ENCODE measurements at places on chromosomes 13 and 19.

- DNase-seq = peak; percentile 38
- H3K27me3 ChIP-seq = peaks cover 35% of the 10 kb centered on the region
- no peaks in the 10 kb centered on the region for H3K4me1 ChIP-seq
- H3K36me3 ChIP-seq = no peaks in the 10 kb centered on the region
These were observed 32.0 kb upstream of the TUBGCP3 start for GRCh38 chr13:112619730-112620631.

DNA sequence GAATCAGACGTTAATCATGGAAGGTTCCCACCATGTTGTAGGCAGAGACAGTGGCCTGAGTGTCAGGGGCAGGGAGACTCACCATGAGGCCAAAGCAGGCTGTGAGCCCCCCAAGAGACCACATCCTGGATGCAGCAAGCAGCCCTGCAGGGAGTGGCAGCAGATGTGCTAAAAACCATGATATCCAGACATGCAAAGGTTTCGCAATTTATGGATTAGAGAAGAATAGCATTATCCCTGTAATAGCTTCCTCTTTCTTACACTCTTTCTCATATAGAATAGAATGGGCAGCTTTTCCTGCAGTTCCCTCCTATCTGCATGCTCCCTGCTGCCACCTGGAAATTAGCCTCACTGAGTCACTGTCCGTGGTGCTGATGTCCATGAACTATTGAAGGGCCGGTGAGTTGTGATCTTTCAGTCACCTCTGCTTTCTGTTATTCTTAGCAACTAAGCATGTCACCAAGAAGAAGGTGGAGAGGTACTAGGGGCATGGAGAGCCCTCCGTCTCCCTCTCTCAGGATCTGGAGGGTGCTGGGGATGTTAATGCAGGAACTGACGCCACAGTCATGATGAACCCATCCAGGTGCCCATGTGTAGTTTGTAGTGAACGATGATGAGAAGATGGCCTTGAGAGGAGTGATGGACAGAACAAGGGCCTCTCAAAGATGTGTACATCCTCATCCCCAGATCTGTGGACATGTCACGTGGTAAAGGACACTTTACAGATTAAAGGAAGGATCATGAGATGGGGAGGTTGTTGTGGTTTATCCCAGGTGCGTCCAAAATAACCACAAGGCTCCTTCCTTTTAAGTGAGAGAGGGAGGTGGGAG, 9.9 kb downstream of the CEACAM4 start:
- no peaks in the 10 kb centered on the region for H3K4me1 ChIP-seq
- DNase-seq = no peak
- peaks cover 79% of the 10 kb centered on the region for H3K27me3 ChIP-seq
- no peaks in the 10 kb centered on the region for H3K36me3 ChIP-seq
- H3K4me3 ChIP-seq = no peak overlapping the region

DNA sequence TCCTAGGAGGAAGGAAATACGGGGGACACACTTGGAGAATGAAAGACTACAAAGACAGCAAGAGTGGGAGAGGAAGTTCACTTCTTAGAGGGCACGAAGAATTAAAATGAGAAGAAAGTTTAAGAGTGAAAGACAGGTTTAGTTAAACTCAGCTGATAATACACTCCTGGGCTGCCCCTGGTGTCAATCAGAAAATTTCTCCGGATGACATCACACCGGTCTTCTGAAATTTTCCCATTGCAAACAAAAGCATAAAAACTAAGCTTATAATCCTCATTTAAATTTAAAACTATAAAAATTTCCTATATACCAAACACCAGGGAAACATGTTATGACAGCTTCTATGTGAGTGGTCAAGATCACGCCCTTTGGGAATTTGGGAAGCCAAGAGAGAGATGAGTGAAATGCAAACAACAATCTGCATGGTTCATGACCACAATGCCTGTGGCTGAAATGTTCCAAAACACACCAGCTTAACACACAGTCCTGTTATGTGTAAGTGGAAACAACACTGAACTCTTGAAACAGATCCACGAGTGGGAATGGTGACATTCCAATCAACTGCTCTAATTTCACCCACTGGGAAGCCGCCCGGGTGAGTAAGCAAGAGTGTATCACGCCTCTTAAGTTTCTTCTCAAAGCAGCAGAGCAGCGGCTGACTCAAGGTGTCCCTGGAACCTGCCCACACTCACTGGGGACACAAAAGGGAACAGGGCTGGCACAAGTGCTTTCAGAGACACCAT, 49.0 kb downstream of the BRD4 start:
- no peak overlapping the region for H3K4me3 ChIP-seq
- H3K27me3 ChIP-seq = no peaks in the 10 kb centered on the region
- peaks cover 100% of the 10 kb centered on the region for H3K4me1 ChIP-seq
- H3K27ac ChIP-seq = peak overlapping the region; percentile 86

GRCh38 chr19:10888421-10888866, 17.1 kb downstream of the CARM1 start:
- H3K4me1 ChIP-seq = peaks cover 57% of the 10 kb centered on the region
- no peak overlapping the region for H3K4me3 ChIP-seq
- H3K27ac ChIP-seq = no peak overlapping the region
- DNase-seq = no peak

- peaks cover 4% of the 10 kb centered on the region for H3K4me1 ChIP-seq
- H3K36me3 ChIP-seq = no peaks in the 10 kb centered on the region
- no peak for DNase-seq
- H3K4me3 ChIP-seq = no peak overlapping the region
- H3K27ac ChIP-seq = no peak overlapping the region
These were observed 4.9 kb upstream of the CLDN10 start for GRCh38 chr13:95547531-95548167.

- no peak overlapping the region for H3K27ac ChIP-seq
- peaks cover 92% of the 10 kb centered on the region for H3K36me3 ChIP-seq
- H3K4me3 ChIP-seq = no peak overlapping the region
- H3K27me3 ChIP-seq = no peaks in the 10 kb centered on the region
- peaks cover 5% of the 10 kb centered on the region for H3K4me1 ChIP-seq
These were observed 9.6 kb upstream of the RSPH6A start for GRCh38 chr19:45824531-45825262.

DNA sequence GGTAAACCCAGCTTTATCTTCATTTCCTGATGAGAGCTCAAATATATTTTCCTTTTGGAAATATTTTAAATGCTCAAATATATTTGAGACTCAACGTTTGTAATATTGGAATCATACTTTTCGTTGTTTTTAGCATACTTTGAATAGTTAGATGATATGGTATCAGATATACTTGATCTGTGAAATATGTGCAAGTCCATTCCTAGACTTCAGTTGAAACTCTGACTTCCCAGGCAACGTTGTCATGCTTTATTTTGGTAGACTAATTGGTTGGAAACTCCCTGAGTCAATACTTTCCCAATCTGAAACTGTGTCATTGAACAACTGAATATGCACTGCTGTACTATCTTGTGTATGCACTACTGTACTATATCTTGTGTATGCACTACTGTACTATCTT, 378.5 kb downstream of the MYO16 start:
- no peaks in the 10 kb centered on the region for H3K27me3 ChIP-seq
- no peaks in the 10 kb centered on the region for H3K4me1 ChIP-seq
- DNase-seq = no peak
- H3K36me3 ChIP-seq = no peaks in the 10 kb centered on the region

DNA sequence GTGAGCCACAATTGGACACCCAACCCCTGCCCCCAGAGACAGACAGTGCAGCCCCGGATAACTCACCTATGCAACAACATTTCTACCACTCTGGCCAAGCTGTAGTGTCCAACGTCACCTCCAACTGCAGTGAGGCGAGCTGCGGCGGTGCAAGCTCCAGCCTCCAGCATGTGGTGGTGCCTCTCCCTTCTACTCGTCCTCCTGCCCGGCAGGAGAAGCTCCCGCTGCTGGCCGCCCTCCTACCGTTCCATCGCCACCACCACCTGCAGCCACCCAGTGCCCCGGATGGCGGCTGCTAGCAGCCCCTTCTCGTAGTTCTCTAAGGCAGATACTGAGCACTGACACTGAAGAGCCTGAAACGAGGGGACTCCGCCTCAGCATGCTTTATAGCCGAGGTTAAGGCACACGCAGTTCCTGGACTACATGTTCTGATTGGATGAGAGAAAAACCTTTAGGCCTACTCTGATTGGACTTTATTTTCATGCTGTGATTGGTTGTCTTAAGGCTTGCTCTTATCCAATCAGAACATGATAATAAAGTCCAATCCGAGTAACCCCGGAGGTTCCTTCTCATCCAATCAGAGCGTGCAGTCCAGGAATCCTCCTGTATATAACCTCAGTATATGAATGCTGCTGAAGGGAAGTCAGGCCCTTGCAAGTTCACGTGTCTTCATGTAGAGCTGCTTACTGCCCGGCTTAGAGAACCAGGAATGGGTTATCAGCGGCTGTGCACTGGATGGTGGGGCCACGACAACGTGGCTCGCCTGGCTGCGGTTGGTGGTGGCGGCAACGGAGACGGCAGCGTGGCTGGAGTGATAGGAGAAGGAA, 63.5 kb downstream of the TUBA3C start:
- DNase-seq = no peak
- H3K36me3 ChIP-seq = no peaks in the 10 kb centered on the region
- no peak overlapping the region for H3K4me3 ChIP-seq
- H3K27ac ChIP-seq = no peak overlapping the region

DNA sequence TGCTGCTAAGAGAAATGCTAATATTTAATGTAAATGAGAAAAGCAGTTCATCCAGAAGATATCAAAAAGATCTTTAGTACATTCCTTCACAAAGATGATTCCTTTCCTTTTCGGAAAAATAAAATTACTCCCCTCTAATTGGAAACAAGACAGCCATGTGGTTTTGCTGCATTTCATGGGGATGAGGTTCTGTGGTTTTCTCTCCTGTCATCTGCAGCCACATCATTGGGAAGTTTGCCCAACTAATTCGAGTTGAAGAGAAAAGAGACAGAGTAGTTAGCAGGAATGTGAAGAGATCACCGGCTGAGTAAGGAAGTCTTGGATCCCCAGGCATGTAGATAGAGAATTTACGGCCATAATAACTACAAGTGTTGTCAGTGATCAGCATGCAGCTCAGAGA, 122.1 kb downstream of the CYSLTR2 start:
- no peak overlapping the region for H3K4me3 ChIP-seq
- H3K36me3 ChIP-seq = no peaks in the 10 kb centered on the region
- peaks cover 16% of the 10 kb centered on the region for H3K4me1 ChIP-seq
- no peak overlapping the region for H3K27ac ChIP-seq
- no peak for DNase-seq

DNA sequence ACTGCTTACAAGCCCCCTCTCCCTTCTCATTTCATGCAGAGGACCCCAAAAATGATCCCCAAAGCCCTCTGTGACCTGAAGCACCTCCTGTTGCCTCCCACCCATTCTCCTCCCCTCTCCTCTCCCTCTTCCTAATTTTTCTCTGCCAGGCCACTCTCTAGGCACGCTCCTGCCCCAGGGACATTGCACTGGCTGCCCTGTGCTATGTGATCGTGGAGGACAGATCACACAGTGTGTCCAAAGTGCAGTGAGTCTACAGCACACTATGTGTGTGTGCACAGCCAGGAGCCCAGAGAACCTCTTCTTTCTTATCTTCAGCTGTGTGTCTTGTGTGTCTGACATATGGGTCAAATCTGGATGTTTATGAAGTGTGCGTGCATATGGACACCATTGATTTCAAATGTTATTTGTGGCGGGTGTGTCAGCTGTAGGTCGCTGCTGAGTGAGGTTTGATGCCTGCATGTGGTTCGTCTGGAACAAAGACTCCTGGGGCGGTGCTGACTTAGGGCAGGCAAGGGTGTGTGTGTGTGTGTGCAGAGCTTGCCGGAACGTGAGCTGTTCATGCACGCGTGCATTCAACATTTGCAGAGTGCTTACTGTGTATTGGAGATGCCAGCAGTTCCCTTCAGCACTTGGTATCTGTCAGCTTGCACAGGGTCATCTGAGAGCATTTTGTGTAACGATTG, 2.1 kb upstream of the KLHL26 start:
- no peak for DNase-seq
- peaks cover 5% of the 10 kb centered on the region for H3K27me3 ChIP-seq
- no peaks in the 10 kb centered on the region for H3K36me3 ChIP-seq

- no peaks in the 10 kb centered on the region for H3K36me3 ChIP-seq
- H3K4me3 ChIP-seq = no peak overlapping the region
- no peak for DNase-seq
- peaks cover 12% of the 10 kb centered on the region for H3K4me1 ChIP-seq
These were observed 24.2 kb upstream of the TTYH1 start for GRCh38 chr19:54390942-54391577.

GRCh38 chr13:23020246-23020843, 160.4 kb upstream of the SGCG start:
- no peaks in the 10 kb centered on the region for H3K4me1 ChIP-seq
- H3K27ac ChIP-seq = no peak overlapping the region
- peaks cover 11% of the 10 kb centered on the region for H3K27me3 ChIP-seq
- no peak overlapping the region for H3K4me3 ChIP-seq
- H3K36me3 ChIP-seq = no peaks in the 10 kb centered on the region

- no peak for DNase-seq
- H3K4me3 ChIP-seq = no peak overlapping the region
- no peaks in the 10 kb centered on the region for H3K36me3 ChIP-seq
- H3K4me1 ChIP-seq = no peaks in the 10 kb centered on the region
These were observed 727.6 kb upstream of the ARGLU1 start for GRCh38 chr13:107295416-107296140.

DNA sequence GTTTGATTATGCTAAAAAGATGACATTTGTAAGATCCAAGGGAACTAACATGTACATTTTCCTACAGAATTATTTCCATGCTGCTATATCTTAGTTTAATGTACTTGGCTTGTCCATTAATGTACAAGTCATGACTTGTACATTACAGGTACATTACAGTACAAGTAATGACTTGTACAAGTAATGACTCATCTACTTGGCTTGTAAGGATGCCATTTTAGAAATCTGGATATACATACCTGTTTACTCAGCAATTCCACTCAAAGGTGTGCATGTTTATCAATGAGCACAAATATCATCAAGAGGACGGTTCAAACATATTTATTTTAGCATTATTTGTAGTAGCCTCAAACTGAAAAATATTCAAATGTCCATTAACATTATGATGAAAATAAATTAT, 87.0 kb upstream of the TRPC4 start:
- no peak for DNase-seq
- H3K4me1 ChIP-seq = no peaks in the 10 kb centered on the region
- H3K27ac ChIP-seq = no peak overlapping the region
- H3K4me3 ChIP-seq = no peak overlapping the region
- no peaks in the 10 kb centered on the region for H3K27me3 ChIP-seq

- no peak for DNase-seq
- no peak overlapping the region for H3K27ac ChIP-seq
- no peaks in the 10 kb centered on the region for H3K27me3 ChIP-seq
- H3K36me3 ChIP-seq = peaks cover 10% of the 10 kb centered on the region
- no peak overlapping the region for H3K4me3 ChIP-seq
- H3K4me1 ChIP-seq = peaks cover 30% of the 10 kb centered on the region
These were observed 3.2 kb upstream of the TRIM13 start for GRCh38 chr13:49993666-49994065.

DNA sequence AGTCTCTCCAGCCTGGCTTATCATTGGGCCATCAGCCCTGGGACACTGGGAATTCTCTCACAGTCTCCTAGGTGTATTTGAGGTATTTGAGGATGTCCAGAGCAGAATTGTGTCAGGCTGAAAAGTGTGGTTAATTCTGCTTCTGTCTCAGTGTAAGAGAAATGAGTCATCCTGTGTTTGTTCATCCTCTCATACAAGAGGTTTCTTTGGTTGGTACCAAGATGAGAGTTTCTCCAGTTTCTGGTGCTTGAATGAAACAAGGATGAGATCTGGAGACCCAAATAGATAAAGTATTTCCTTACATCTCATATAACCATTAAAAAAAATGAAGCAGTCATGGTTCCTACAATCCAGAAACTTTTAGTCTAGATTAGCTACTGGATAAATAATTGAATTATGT, 7.7 kb downstream of the ZNF253 start:
- H3K4me3 ChIP-seq = no peak overlapping the region
- DNase-seq = no peak
- peaks cover 10% of the 10 kb centered on the region for H3K36me3 ChIP-seq
- no peaks in the 10 kb centered on the region for H3K27me3 ChIP-seq
- H3K4me1 ChIP-seq = peaks cover 75% of the 10 kb centered on the region
